Activated CD4-positive, alpha-beta T cell treated with anti-CD3 and anti-CD28 coated beads, Interleukin-2, amount 10 ng/mL, durations not matched to agents 7 days and 5 days (primary cell): ENCODE measurements at places on chromosomes 1 and 21.
A peak's percentile ranks its signal among the peaks of the same experiment; 100 is the strongest.

DNA sequence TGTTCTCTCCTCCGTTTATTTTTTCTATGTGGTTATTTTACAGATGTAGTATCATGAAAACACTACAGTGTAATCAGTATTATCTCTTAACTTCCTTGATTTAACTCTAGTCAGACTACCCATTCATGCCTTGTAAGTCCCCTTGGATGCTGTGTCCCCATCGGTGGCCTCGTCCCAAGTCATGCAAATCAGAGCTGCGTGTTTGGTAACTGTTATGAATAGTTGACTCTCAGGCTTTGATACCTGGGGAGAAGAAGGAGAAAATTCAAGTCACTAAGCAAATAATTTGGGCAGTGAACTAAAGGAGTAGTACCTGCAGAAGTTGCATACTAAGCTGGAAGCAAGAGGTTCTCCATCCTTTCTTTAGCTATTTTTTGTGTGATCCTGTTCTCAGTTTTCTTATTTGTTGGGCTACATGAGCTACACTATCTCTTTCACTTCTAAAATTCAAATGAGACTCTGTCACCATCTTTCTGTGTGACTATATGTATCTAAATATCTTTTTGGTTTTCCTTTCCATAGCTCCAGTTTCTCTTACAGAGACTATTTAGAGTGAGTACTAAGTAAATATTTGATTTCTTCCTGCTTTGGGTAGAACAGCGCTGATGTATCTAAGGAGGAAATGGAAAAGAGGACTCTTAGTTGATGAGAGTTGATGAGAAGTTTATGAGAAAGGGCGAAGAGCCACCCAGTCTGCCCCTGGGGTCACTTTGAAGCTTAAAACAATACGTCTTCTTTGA, 50.9 kb downstream of the VANGL2 start:
- peak overlapping the region; percentile 51 for H3K27ac ChIP-seq
- H3K27me3 ChIP-seq: no peaks in the 10 kb centered on the region
- no peak overlapping the region for H3K4me3 ChIP-seq

DNA sequence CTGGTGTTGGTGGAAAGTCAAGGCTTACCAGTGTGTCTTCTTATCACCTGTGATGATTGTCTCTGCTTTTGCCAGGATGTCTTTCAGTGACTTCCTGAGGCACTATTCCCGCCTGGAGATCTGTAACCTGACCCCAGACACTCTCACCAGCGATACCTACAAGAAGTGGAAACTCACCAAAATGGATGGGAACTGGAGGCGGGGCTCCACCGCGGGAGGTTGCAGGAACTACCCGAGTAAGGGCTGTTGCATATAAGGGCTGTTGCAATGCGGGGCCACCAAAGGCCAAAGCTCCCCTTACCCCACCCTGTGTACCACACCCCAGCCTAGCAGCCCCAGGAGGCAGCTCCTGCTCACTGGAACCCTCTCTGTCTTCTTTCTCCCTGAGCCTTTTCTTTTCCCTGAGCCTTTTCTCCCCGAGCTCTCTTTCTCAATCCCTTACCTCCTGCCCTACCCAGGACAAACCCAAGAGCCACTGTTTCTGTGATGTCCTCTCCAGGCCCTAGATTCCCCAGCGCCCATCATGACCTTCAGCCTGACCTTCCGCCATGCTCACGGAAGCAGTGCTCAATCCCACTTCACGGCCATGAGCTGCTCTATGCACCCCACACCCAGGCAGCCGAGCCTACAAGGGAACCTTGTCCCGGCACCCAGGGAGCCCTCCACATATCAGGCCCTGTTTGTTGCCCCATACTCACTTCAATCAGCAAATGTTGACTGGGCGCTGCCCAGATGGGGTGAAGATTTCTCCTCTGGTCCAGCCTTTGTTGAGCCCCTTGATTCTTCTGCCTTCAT, 40.6 kb downstream of the CAPN2 start:
- H3K4me1 ChIP-seq: peaks cover 14% of the 10 kb centered on the region
- no peak for DNase-seq
- H3K4me3 ChIP-seq: no peak overlapping the region
- H3K36me3 ChIP-seq: peaks cover 55% of the 10 kb centered on the region
- H3K27me3 ChIP-seq: no peaks in the 10 kb centered on the region

DNA sequence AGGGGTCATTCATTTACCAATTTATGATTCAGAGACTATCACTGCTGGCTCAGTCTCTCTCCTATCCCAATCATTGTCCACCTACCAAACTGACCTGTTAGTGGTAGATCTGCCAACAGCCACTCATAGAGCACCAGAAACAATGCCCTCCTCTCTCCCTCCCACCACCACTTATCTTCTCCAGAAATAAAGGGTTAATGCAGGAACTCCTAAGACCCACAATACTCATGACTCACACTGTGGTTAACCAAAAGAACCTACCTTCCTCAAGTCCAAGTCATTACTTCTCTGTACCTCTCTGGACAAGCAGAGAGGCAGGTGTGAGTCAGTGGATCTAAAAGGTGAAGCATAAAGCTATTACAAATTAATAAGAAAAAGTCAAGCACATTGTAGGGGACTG, 40.9 kb upstream of the CAMK1G start:
- H3K36me3 ChIP-seq: no peaks in the 10 kb centered on the region
- peaks cover 29% of the 10 kb centered on the region for H3K27me3 ChIP-seq
- no peak for DNase-seq
- H3K4me3 ChIP-seq: no peak overlapping the region

- H3K4me3 ChIP-seq: no peak overlapping the region
- H3K36me3 ChIP-seq: no peaks in the 10 kb centered on the region
- peaks cover 7% of the 10 kb centered on the region for H3K4me1 ChIP-seq
- H3K27me3 ChIP-seq: peaks cover 11% of the 10 kb centered on the region
- no peak overlapping the region for H3K27ac ChIP-seq
These were observed 21.1 kb downstream of the CACNA1E start for GRCh38 chr1:181504399-181504842.

DNA sequence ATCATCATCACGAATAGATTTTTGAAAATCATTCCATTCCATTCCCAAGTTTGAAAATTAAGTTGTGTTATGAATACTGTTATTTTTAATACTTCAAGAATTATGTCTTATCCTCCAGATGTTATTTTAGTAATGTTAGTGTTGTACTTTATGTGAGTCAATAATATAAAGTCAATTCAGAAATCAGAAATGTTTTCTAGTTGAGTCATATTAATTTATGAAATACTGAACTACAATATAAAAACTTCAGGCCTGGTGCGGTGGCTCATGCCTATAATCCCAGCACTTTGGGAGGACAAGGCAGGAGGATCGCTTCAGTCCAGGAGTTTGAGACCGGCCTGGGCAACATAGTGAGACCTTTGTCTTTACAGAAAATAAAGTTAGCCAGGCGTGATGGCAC, 38.4 kb upstream of the GPR25 start:
- H3K4me1 ChIP-seq: no peaks in the 10 kb centered on the region
- H3K4me3 ChIP-seq: no peak overlapping the region
- no peaks in the 10 kb centered on the region for H3K36me3 ChIP-seq

- H3K27me3 ChIP-seq: no peaks in the 10 kb centered on the region
- H3K36me3 ChIP-seq: peaks cover 4% of the 10 kb centered on the region
- peaks cover 50% of the 10 kb centered on the region for H3K4me1 ChIP-seq
- no peak overlapping the region for H3K4me3 ChIP-seq
These were observed 4.5 kb upstream of the SDE2 start for GRCh38 chr1:226003502-226004170.
